ENCODE measurements at places on chromosomes 16 and 17.

DNA sequence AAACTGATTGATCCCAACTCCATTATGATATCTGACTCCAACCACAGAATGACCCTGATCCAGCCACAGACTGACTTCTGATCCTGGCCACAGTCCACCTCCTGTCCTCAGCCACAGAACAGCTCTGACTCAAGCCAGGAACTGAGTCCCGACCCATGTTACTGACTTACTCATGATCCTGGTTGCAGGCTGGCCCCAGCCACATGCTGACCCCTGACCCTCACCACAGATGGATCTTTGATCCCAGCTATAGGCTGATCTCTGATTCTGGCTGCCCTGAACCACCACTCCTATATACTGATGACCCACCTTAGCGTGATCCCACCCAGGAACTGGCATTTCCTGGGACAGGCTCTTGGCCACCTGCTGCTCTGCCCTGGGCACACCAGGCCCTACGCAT, 32.2 kb upstream of the IL21R start:
- DNase-seq, result no peak

DNA sequence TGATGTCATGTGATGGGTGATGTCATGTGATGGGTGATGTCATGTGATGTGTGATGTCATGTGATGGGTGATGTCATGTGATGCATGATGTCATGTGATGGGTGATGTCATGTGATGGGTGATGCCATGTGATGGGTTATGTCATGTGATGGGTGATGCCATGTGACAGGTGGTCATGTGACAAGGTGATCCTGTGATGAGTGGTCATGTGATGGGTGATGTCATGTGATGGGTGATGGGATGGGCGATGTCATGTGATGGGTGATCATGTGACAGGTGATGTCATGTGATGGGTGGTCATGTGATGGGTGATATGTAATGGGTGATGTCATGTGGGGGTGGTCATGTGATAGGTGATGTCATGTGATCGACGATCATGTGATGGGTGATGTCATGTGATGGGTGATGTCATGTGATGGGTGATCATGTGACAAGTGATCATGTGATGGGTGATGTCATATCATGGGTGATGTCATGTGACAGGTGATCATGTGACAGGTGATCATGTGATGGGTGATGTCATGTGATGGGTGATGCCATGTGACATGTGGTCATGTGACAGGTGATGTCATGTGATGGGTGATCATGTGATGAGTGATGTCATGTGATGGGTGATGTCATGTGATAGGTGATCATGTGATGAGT, 17.2 kb downstream of the CD300LB start:
- DNase-seq, result no peak

- DNase-seq, result no peak
These were observed 2.9 kb downstream of the ORAI3 start for GRCh38 chr16:30951750-30952149.

DNA sequence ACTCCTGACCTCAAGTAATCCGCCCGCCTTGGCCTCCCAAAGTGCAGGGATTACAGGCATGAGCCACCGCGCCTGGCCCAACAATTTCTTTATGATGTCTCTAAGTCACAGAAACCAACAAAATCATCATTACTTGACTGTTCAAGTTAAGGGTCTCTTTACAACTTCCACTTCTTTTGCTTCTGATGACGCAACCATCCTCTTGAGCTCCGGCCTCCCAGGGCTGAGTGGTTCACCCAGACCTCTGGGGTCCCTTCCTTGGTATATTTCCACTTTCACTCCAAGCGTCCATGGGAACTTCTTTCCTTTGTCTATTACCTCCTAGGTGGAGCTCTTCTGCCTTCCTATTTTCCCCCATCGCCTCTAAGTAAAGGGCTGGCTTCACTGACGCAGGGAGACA, 253.7 kb downstream of the NTN1 start:
- no peak for DNase-seq

Measured in mesenteric fat pad (tissue), 1 donor.